ENCODE measurements at places on chromosomes 7 and 10.

- no peak for DNase-seq
Measured at GRCh38 chr10:29322918-29323317, 34.0 kb downstream of the LYZL1 start.

DNA sequence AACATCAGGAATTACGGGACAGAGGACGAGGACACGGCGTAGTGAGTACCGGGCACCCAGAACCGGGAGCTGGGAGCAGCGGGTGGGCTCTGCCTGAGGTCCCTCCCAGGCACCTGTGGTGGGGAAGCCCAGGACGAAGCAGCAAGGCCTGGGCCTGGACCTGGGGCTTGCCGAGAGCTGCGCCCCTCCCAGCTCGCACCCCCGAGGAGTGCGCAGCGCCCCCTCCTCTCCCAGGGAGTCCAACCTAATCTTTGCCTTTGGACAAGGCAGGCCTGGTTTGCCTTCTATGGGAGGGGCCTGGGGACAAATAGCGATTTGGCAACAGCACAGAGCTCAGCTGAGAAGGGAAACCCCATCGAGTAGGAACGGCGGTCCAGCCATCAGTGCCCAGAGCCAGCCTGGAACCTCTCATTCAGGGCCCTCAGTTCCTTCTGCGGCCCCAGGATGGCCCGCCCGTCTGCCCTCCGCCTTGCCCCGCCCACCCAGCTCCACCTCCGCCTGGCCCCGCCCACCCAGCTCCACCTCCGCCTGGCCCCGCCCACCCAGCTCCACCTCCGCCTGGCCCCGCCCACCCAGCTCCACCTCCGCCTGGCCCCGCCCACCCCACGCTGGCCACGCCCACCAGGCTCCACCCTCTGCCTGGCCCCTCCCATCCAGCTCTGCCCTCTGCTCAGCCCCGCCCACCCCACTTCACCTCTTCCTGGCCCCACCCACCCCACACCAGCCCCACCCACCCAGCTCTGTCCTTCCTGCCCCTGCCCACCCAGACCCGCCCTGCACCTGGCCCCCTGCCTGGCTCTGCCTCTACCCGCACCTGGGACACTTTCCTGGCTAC lies 32.5 kb upstream of the KNDC1 start:
- DNase-seq: no peak

DNA sequence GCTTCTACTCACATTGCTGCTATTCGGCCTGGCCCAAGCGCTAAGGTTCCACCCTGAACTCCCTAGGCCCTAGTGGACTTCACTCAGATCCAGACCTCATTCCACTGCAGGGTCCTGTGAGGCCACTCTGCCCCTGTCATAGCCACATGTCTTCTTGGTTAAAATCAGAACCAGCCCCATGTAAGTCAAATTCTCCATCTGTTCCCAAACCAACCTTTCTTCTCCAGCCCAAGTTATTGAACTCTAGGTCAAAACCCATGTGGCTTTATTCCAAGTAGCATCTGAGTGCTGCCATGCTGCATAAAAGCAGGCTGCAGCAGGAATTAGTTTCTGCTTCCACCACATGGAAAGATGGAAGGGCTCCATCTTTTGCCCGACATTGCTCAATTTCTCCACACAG lies 281.2 kb downstream of the SNX13 start:
- no peak for DNase-seq

GRCh38 chr7:101960985-101961708 lies 143.7 kb downstream of the CUX1 start:
- no peak for DNase-seq

DNA sequence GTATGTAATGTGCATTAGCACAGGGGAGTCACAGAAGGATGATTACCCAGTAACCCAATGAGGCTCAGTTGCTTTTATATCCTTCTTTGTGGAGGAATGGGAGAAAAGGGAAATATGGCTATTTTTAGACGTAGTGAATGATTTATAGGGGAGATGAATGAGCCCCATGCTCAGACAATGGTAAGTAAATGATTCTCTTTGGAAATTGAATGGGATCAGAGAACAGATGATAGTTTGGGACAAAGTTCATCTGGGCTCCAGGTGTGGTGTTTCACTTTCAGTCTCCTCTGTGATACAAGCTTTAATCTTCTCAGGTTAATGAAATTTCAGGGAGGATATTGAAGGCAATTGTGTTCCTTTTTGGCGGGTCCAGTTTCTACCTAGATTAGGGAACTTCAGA lies 63.0 kb upstream of the MPP7 start:
- no peak for DNase-seq

GRCh38 chr7:14833707-14834106 lies 68.8 kb downstream of the DGKB start:
- no peak for DNase-seq

- no peak for DNase-seq
Measured at GRCh38 chr7:6500691-6501090, 50.6 kb downstream of the GRID2IP start.

DNA sequence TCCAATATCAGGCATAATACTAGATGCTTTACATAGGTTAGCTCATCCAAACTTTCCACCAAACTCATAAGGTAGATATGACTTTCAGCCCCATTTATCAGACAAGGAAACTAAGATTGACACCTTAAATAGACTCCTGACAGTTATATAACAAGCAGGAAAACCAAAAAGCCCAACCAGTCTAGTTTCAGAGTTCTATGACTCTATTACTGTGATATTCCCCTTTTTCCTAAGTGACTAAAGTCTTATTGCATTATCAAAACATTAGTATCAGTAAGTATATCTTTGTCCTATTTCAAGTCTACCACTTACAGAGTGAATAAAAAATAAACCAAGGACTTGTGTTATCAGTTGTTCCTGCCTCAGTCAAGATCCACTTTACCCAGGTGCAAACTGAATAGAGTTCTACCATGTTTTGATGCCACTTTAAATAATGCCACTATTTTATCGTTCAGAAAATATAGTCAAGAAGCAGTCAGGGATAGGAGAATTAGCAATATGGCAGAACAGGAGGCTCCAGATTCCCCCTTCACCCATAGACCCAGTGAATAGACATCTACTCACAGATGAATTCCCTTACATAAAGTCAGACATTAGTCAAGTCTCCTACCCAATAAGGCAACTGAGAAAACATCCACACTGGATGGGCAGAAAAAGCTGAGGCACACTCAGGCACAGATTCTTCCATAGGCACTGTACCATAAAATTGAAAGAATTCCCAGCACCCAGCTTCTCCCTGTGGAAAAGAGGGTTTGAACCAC lies 74.1 kb downstream of the CRPPA start:
- no peak for DNase-seq

GRCh38 chr7:124269774-124270173 lies 236.9 kb upstream of the TMEM229A start:
- DNase-seq: no peak

DNA sequence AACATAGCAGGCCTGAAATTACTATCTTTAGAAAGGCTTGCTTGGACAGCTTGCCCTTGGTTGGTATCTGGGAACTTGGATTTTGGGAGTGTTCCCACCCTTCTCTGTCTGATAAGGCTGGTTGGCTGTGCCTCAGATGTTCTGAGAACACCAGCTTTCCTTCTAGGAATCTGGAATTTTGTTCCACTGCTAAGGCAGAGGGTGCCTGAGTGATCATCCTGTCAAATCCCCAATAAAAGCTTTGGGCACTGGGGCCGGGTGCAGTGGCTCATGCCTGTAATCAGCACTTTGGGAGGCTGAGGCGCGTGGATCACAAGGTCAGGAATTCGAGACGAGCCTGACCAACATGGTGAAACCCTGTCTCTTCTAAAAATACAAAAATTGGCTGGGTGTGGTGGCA lies 5.0 kb downstream of the TRUB1 start:
- no peak for DNase-seq

- DNase-seq: no peak
Measured at GRCh38 chr7:151501676-151502075, 18.0 kb downstream of the RHEB start.

GRCh38 chr7:96304573-96304972 lies 17.3 kb downstream of the SLC25A13 start:
- DNase-seq: no peak

DNA sequence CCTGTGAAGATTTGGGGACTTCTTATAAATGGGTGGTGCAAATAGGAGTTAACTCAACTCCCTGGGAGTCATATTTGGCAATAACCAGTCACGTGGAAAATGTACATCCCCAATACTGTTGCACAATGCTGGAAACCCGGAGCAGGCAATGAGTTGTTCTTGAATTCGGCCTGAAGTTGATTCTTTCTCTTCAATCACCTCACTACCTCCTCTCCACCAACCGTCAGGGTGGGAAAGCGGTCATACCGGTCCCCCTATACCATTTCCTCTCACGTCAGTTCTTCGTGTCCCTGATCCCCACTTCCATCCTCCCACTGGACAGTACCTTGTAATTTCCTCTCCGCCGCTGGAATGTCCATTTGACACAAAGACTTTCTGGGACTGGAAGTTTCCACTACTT lies 2.8 kb downstream of the GIMAP5 start:
- DNase-seq: no peak

DNA sequence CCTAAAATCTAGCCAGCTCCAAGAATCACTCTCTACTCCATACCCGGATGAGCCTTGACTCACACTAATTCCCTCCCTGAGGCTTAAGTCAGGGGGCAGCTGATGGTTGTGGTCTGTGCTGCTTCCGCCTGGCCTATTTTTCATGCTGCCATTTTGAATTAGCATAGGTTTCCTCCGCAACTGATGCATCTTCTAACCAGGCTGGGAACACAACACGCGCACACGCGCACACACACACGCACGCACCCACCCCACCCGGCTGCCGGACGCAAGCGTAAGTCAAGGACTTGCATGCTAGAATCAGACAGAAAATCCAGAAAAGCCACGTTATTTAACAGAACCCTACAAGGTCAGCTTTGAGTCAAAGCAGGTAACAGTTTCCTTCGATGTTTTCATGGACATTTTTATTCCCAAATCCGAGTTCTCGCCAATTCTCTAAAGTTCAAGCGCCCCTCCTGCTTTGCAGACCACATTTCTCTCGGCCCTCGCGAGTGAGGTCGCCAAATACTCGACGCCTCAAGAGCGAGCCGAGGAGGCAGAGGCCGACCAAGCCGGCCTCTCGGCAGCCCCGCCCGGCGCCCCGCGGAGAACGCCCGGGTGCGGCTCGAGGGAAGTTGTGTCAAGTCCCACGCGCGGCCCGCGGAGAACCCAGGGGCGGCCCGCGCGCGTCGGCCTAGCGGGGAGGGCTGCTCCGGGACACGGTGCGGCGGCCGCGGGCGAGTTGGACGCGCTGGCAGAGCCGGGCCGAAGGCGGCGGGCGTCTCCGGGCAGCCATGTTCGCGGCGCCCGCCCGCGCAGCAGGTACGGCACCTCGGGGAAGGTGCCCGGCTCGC lies 961 bp downstream of the SCRN1 start:
- DNase-seq: peak; percentile 60

- DNase-seq: no peak
Measured at GRCh38 chr10:112332022-112332421, 41.9 kb upstream of the ACSL5 start.

DNA sequence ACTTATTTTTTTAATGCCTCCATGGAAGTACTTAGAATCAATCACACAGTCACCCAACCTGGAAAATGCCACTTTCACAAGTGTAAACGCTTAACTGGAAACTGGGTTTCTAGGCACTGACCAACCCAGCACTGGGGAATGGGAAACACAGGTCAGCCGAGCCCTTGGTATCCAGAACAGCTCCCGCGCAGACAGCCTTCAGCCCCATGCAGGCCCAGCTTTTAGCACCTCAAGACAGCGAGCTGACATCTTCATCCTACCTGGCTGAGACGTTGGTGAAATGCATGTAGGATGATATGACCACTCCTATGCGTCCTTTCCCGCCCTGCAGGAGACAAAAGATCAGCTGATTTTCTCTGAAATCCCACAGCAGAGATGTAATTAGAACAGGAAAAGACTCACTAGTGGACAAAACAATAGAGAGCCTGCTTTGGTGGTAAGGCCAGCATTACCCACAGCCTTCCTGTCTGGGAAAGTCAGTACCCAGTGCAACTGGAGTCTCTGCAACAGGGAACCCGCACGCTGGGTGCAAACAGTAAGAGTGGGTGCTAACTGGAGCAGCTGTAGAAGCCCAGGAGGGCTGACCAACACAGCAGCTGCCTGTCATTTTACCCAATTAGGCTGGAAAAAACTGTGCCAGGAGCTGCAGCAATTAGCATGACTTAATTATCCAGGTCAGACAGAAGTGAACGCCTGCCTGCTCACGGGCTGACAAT lies 153.7 kb downstream of the TNS3 start:
- DNase-seq: no peak

DNA sequence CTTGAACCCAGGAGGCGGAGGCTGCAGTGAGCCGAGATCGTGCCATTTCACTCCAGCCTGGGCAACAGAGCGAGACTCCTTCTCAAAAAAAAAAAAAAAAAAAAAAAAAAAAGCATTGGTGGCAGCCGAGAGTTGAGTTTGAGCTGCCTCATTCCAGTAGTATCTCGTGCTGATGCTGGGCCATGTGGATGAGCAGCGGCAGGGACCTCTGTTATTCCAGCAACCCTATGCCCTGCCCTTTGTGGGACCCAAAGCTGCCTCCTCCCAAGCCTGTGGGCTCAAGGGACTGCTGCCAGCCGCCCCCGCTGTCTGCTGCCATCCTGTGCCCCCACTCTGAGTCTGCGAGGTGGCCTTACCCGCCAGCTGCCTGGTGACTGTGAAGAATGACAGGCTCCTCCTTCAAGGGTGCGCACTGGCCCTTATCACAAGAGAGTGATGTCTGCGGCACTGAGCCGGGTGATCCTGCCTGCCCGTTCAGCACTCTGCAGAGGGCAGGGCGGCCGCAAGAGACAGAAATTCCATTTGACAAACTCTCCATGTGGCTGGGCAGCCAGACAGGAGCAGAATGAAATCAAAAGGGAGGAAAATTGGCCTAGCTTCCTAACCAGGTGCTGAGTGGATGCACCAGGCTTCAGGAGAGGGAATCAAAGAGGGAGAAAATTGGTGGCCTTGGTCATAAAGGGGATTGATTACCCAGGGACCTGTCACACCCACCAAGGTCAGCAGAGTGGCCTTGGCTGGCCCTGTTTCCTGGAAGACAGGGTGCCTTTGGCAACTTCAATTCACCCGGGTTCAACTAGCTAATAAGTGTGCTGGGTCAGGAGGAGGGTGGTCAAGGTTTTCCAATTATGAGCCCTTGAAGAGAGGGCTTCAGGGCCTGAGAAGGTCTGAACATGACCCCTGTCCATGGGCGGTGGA lies 65.3 kb upstream of the ZMIZ1 start:
- DNase-seq: peak; percentile 65

GRCh38 chr7:668139-668931 lies 58.2 kb upstream of the DNAAF5 start:
- peak; percentile 30 for DNase-seq

DNA sequence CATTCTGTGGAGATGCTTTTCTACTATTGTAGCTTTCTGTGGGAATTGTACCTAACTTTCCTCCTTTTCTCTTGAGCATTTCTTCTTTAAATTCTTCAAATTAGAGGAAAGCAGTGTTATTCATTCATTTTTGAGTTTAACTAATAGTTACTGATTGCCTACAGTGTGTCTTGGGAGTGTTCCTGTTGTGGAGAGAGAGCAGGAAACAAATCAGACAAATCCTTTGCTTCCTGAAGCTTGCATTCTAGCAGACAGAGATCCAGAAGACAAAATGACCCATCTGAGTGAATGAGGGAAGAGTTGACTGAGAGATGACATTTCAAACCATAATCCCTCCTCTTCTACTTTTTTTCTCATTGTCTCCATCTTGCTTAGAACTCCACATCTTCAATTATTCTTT lies 170.4 kb downstream of the SUGCT start:
- no peak for DNase-seq

GRCh38 chr7:88309819-88310218 lies 3.1 kb upstream of the STEAP4 start:
- DNase-seq: no peak

GRCh38 chr10:93465806-93466675 lies 16.1 kb downstream of the MYOF start:
- peak; percentile 82 for DNase-seq

All from Peyer's patch (tissue), 4 donors.